ENCODE measurements at places on chromosomes 4 and X.
A peak's percentile ranks its signal among the peaks of the same experiment; 100 is the strongest.

DNA sequence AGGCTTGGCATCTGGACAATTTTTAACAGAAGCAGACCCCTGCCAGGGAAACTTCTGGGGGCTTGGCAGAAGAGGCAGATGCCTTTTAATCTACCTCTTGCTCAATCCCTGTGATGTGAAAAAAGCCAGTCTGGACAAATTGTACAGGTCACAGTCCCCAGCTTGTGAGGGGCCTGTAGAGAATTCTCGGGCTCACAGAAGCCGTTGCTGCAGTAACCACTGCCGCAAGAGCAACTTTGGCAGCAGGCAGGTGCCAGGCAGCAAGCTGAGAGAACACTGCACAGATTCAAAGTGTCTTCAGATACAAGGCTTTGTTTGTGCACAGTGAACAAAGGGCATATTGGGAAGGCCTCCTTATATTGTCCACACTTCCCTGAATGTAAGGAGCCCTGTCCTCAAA is 11.7 kb downstream of the GPKOW start:
- no peak for DNase-seq

GRCh38 chr4:15797320-15797719 is 19.2 kb downstream of the CD38 start:
- DNase-seq = no peak

DNA sequence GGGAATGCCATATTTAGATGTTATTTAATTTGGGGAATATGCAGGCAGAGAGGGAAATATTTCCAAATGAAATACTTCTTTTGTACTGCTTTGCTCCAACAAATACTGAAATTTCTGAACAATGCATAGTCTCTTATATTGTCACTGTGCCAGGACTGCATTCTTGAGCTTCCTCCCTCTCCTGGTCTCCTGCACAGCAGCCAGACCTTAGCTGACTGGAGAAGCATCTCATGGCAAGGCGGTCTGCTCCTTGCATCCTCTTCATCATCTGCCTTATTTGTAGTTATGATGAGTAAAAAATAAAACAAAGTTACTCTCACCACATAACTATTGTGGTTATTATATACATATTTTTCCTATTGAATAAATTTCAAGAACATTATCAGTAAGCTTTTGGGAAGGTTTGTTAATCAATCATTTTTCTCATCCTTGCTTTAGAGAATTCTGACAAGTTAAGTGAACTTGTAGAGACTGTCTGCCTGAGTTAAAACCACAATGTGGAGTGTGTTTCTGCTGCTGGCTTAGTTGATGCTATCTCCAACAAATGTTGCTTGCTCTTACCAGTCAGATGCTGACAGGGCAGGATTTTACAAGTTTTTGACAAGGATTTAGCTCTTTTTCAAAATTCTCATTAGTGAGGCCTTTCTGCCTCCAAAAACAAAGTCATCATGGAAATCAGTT is 153.6 kb downstream of the SOWAHB start:
- DNase-seq = no peak

- DNase-seq = peak; percentile 39
Observed at GRCh38 chr4:4607336-4608213, 65.7 kb upstream of the STX18 start.

- DNase-seq = no peak
Observed at GRCh38 chr4:10577018-10577417, 107.5 kb downstream of the CLNK start.

GRCh38 chrX:107445631-107446030 is 3.8 kb upstream of the FRMPD3 start:
- no peak for DNase-seq

GRCh38 chr4:72613959-72614358 is 44.9 kb upstream of the ADAMTS3 start:
- DNase-seq = no peak

DNA sequence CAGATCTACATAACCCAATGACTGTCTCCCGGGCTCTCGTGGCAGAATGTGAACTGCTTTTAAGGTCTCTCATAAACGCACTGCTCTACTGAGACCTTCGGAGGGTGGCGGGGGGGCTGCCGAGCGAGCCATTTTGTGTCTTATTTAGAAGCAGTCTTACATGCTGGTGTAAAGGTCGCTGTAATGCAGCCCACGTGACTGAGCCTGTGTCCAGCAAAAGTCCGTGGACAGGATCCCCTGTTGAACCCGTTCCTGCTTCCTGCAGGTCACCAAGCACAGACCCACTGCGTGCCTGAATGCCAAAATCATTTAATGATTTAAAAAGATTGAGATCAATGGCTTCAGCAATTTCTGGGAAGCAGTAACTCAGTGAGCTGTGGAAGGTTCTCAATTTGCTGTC is 415.9 kb downstream of the BCOR start:
- no peak for DNase-seq

DNA sequence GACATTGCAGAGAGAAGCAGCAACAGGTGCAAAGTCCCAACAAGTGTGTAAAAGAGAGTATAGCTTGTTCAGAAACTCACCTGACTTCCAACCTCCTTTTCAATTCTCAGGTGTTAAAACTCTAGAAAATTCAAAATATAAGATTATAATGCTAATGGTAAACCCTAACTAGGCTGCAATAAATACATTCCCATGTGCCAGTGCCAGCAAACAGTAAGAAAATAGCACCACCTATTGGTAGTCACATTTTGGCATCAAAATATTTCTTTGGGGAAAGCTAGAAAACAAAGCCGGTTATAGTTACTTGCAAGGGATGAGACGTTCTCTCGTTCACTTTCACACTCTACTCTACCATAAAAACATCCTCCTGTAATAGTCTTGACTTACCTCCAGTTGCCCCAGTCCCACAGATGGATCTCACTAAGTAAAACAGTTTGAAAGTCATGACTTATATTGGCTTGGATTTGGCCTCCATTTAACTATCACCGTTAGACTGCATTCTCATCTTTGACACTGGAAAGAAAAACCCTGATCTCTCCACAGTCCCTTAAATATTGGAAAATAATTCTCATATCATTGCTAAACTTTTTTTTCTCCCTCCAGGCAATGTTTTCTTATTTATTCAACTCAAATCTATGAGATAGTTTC is 9.6 kb downstream of the BMP3 start:
- no peak for DNase-seq

DNA sequence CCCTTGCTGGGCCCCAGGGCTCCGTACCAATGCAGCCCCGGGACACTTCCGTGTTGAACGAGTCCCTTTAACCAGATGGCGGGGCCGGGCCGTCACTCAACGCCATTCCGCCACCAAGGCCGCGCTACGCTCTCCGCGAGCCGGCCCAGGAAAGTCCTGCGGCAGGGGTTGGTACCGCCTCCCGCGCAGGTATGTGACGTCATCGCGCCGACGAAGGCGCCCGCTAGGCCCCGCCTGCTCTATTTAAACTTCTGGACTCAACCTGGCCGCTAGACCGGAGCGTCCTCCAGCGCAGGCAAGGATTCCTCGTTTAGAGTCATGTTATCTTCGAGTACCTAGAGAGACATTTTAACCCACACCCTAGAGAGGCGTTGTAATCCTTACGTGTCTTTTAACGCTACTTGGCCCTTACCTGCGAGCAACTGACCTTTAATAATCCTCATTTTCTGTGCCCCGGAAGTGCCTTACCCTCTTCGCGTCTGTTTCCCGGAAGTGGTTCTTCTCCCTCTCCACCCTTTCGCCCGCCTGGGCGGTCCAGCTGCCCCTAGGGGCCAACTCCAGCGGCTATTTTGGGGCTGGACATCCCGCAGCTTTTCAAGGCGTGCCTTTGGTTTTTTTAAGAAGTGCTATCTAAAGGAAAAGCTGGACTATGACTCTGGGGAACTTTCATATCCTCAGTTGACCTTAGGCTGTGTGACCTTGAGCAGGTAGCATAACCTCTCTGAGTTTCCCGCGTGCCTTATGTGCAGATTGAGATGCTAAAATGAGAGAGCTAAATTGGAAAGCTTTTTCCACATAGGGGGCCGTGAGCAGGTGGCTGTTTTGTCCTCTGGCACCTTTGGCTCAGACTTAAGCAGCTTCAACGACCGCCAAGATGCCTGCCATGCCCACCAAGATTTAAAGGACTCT is at the start of gene PNPLA4:
TSS of gene PNPLA4 (minus strand) at position 155 of the 909 bp plus-strand sequence. CDS start 1,294 bp downstream, outside the sequence.
- peak; percentile 89 for DNase-seq

- DNase-seq = no peak
Observed at GRCh38 chr4:122762520-122762919, 30.0 kb downstream of the BBS12 start.

DNA sequence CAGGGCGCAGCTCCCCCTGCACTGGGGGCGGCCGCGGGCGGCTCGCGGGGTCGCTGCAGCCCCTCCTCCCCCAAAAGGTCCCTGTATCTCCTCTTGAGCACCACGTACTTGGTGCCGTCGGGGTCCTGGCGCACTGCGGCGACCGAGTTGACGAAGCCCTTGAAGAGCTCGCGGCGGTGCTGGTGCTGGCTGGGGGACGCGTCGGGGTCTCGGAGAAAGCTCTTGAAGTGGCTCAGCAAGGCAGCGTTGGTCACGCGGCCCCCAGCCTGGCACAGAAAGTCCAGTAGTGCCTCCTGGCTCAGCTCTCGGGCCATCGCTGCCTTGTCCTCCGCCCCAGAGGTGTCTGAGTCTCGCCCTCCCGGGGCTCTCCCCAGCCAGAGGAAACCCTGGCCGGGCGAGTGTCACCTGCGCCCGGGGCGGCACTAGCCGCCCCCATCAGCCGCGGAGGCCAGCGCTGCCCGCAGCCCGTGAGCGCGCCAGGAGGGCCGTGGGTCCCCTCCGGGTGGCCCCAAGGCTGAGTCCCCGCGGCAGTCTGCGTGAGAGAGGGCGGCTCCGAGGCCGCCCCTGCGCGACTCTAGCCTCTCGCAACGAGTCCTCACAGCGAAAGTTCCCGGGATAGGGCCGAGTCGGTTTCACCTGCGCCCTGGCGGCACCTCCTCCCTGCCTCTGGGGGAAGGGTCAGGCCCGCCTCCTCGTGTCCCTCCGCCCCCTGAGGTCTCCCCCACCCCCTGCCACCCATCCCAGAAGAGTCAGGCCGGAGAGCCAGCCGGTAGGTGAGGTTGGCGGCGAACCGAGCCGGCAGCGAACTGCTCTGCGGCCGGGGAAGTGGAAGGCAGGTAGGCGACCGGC is at the start of gene SOWAHB:
TSS of gene SOWAHB (minus strand) at position 609 of the 849 bp plus-strand sequence. CDS start at position 314, 295 bp downstream.
- peak; percentile 93 for DNase-seq

DNA sequence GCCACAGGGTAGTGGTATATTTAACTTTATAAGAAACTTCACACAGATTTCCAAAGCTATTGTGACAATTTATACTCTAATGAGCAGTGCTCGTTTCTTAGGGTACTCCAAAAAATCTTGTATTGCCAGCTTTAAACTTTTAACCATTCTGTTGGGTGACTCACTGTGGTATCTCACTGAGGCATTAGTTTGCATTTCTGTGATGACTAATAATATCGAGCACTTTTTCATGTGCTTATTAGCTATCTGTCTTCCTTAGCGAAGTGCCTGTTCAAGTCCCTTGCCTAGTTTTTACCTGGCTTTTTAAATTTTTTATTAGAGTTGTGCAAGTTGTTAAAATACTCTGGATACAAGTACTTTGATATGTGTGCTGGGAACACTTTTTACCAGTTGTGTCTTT is 5.5 kb downstream of the PNMA3 start:
- no peak for DNase-seq

GRCh38 chr4:140856621-140857062 is 100.5 kb upstream of the TBC1D9 start:
- DNase-seq = peak; percentile 79

DNA sequence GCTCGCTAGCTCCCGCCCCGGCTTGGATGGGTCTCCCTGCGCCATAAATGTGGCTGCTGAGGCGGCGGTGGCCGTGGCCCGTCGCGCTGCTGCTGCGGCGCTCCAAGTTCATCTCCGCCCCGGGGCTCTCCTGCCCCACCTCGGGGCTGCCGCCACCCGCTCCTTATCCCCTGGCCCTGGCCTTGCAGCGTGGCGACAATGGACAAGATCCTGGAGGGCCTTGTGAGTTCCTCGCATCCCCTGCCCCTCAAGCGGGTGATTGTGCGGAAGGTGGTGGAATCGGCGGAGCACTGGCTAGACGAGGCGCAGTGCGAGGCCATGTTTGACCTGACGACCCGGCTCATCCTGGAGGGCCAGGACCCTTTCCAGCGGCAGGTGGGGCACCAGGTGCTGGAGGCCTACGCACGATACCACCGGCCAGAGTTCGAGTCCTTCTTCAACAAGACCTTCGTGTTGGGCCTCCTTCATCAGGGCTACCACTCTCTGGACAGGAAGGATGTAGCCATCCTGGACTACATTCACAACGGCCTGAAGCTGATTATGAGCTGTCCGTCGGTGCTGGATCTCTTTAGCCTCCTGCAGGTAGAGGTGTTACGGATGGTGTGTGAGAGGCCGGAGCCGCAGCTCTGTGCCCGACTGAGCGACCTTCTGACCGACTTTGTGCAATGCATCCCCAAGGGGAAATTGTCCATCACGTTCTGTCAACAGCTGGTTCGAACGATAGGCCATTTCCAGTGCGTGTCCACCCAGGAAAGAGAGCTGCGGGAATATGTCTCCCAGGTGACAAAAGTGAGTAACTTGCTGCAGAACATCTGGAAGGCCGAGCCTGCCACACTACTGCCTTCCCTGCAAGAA is 763 bp downstream of the USP38 start:
- peak; percentile 70 for DNase-seq

GRCh38 chr4:86483173-86483490 is 111.0 kb upstream of the PTPN13 start:
- no peak for DNase-seq

GRCh38 chr4:52172166-52172565 is 121.1 kb downstream of the SPATA18 start:
- no peak for DNase-seq

- no peak for DNase-seq
Observed at GRCh38 chrX:64377753-64378152, 17.5 kb downstream of the MTMR8 start.

- DNase-seq = no peak
Observed at GRCh38 chr4:165367040-165367439, 11.8 kb upstream of the CPE start.

- DNase-seq = no peak
Observed at GRCh38 chr4:47088298-47088697, 56.9 kb downstream of the GABRB1 start.

- DNase-seq = no peak
Observed at GRCh38 chr4:79920163-79920853, 152.7 kb downstream of the ANTXR2 start.

- peak; percentile 91 for DNase-seq
Observed at GRCh38 chr4:52883183-52883621, 21.1 kb downstream of the RASL11B start.

GRCh38 chr4:148573296-148573695 is 131.1 kb upstream of the NR3C2 start:
- no peak for DNase-seq

GRCh38 chr4:101020956-101021355 is 326.4 kb downstream of the PPP3CA start:
- DNase-seq = no peak

GRCh38 chrX:129781134-129781672 is 1.5 kb downstream of the SASH3 start:
- no peak for DNase-seq

DNA sequence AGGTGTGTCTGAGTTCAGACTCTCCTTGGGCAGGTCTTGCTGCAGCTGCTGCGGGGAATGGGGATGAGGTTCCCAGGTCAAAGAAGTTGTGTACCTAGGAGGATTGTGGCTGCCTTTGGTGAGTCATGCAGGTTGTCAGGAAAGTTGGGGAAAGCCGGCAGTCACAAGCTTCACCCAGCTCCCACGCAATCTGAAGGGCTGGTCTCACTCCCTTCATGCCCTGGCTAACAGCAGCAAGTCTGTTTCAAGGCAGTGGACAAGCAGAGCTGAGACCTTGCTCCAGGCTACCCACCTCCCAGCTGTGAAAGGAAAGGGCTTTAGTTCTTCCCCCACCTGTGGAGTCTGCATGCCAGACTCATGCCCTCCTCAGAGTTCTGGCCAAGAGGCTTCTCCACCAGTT is 287.2 kb downstream of the DTHD1 start:
- DNase-seq = no peak

- DNase-seq = no peak
Observed at GRCh38 chr4:182752158-182752910, 164.9 kb downstream of the DCTD start.

GRCh38 chrX:151734446-151734845 is at the start of gene CNGA2:
TSS of gene CNGA2 (plus strand) at chrX:151734746. CDS start at chrX:151738484, 3,738 bp downstream.
- no peak for DNase-seq

All from islet precursor cell (in vitro differentiated cells).